ENCODE measurements at places on chromosomes 2 and 18. TPM values are rescaled to one million over a fixed set of nuclear protein-coding genes. Genes with fewer than 3 reads are reported as not detected.

GRCh38 chr2:60045456-60045855, 508.0 kb downstream of the BCL11A start:
- peaks cover 28% of the 10 kb centered on the region for H3K4me1 ChIP-seq
- no peak overlapping the region for H3K4me3 ChIP-seq
- H3K27ac ChIP-seq: no peak overlapping the region
- no peaks in the 10 kb centered on the region for H3K27me3 ChIP-seq
- H3K36me3 ChIP-seq: no peaks in the 10 kb centered on the region
- DNase-seq: no peak

DNA sequence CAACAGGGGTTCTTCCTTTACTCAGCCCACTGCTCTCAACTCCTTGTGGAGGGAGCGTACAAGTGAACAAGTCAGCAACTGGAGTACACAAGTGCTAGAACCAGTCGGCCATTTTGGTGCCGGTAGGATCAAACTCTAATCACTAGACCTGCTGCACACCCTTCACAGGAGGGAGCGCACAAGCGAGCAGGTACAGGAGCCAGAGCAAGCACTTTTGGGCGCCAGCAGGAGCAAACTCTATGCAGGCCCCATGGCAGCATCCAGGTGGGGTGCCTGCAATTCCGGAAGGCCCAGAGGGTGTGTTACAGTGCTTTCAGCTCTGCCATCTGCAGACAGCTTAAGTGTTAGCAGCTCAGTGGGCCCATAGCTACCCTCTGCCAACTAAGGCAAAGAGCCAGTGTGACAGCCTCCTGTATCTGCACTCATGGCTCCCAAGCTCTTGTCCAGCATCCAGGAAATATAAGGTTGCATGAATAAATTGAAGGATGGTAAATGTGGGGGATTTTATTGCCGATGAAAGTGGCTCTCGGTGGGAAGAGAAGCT, 426.1 kb downstream of the DCC start:
- H3K36me3 ChIP-seq: no peaks in the 10 kb centered on the region
- H3K27me3 ChIP-seq: no peaks in the 10 kb centered on the region
- no peak for DNase-seq
- H3K4me3 ChIP-seq: no peak overlapping the region
- H3K27ac ChIP-seq: no peak overlapping the region

- H3K36me3 ChIP-seq: no peaks in the 10 kb centered on the region
- H3K4me3 ChIP-seq: no peak overlapping the region
- no peak overlapping the region for H3K27ac ChIP-seq
- H3K4me1 ChIP-seq: no peaks in the 10 kb centered on the region
- H3K27me3 ChIP-seq: no peaks in the 10 kb centered on the region
Observed at GRCh38 chr2:206361407-206362045, 81.8 kb upstream of the ADAM23 start.

The FBXO15 gene
- 1.0 TPM for total RNA-seq

DNA sequence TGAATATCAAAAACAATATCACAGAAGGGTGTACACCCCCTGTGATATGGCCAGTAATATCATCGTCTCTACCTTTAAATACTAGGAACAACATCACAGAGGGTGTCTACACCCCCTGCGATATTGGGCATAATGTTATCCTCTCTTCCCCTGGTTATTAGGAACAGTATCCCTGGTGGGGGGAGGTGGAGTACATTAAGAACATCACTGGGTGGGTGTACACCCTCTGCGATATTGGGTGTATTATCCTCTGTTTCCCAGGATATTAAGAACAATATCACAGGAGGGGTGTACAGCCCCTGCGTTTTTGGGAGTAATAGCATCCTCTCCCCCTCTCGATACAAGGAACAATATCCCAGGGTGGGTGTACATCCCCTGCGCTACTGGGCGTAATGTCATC, 1932.8 kb downstream of the SUCLG1 start:
- no peak for DNase-seq
- H3K4me1 ChIP-seq: no peaks in the 10 kb centered on the region
- H3K27ac ChIP-seq: no peak overlapping the region
- no peak overlapping the region for H3K4me3 ChIP-seq
- no peaks in the 10 kb centered on the region for H3K27me3 ChIP-seq

All from body of pancreas (tissue), 4 donors.